Heart right ventricle (tissue), 16 donors: ENCODE measurements at places on chromosomes 16 and 17.

- no peak for DNase-seq
Observed at GRCh38 chr17:72759301-72759700, 333.2 kb downstream of the SLC39A11 start.

- DNase-seq = no peak
Observed at GRCh38 chr16:68972720-68973119, 129.4 kb downstream of the TANGO6 start.

DNA sequence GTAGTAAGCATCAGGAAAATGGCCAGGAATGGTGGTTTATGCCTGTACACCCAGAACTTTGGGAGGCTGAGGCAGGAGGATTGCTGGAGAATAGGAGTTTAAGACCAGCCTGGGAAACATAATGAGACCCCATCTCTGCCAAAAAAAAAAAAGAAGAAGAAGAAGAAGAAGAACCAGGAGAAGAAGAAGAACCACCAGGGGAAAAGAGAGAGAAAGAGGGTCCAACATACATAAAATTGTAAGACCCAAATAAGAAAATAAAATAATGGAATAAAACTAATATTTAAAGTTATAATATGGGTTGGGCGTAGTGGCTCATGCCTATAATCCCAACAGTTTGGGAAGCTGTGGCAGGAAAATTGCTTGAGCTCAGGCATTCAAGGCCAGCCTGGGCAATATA, 408.4 kb downstream of the ZFHX3 start:
- DNase-seq = no peak

DNA sequence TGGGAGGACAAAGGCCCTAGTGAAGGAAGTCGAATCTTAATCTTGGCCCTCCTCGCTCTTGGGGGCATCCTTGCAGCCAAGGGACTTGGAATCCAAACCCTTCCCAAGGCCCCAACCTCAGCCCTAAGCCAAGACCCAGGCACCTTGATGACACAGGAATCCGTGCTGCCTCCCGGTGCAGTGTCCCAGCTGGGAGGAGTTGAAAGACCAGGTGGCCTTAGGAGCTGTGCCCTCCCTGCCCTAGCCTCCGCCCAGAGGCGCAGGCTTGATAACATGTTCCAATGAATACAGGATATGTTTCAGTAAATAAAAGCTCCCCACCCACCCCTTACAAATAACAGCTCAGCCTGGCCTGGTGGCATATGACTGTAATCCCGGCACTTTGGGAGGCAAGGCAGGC, at the start of gene CHST5:
Gene CHST5 (minus strand): TSS at position 208 of the 400 bp plus-strand sequence. CDS start 5,724 bp downstream, outside the sequence.
- DNase-seq = no peak

GRCh38 chr16:57884655-57885133, 82.4 kb upstream of the KIFC3 start:
- DNase-seq = no peak

- no peak for DNase-seq
Observed at GRCh38 chr16:78593352-78593751, 493.9 kb downstream of the WWOX start.

GRCh38 chr17:15649861-15650421, 30.4 kb upstream of the FBXW10B start:
- DNase-seq = no peak

- DNase-seq = no peak
Observed at GRCh38 chr17:17387498-17388362, 84.6 kb downstream of the NT5M start.

DNA sequence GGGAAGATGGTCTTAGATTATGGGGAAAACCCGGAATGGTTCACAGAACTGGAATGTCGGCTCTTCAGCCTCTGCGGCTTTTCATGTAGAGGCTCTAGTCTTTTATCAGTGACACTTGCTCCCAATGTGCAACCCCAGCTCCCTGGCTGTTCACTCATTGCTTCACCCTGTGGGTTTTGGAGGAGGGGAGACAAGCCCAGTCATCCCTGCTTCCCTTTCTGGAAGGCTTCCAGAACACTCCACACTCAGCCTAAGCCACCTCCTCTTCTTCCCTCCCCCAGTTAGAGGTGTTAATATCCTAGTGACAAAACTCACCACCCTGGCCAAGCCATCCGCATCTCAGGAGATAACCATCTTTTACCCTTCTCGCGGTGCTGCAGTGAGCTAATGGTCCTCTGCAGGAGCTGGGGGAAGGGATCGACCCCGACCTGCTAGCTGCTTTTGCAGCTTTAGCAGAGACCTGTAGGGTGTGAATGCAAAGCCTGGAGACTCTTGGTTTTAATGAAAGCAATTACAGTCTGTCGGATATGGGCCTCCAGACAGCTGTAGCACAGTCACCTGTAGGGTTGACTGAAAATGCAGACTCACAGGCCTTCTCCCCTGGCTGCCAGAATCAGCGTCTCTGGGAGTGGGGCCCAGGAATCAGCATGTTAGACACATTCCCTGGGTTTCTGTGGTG, 24.3 kb upstream of the LASP1NB start:
- DNase-seq = peak; percentile 25

DNA sequence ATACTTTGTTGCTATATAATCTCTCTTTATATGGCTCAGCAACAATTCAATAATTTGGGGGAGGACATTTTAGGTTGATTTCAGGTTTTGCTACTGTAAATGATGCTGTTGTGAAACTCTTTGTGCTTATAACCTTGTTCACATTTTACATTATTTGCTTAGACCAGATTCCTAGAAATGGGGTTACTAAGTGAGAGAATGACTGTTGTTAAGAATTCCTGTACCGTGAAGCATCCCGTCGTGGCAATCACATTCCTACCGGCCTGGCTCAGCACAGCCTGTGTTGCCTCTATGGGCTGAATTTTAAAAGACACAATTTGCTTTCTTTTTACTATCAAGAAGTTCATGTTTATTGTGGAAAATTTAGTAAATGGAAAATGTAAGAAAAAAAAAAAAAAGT, 31.4 kb downstream of the B9D1 start:
- no peak for DNase-seq

- DNase-seq = no peak
Observed at GRCh38 chr17:33892717-33893591, 362.1 kb upstream of the CCL2 start.

- no peak for DNase-seq
Observed at GRCh38 chr17:14330492-14330962, 29.6 kb downstream of the HS3ST3B1 start.
